ENCODE measurements at places on chromosomes 13 and 19.

- no peak for DNase-seq
These were observed 324.8 kb upstream of the PCDH9 start for GRCh38 chr13:67554746-67555452.

DNA sequence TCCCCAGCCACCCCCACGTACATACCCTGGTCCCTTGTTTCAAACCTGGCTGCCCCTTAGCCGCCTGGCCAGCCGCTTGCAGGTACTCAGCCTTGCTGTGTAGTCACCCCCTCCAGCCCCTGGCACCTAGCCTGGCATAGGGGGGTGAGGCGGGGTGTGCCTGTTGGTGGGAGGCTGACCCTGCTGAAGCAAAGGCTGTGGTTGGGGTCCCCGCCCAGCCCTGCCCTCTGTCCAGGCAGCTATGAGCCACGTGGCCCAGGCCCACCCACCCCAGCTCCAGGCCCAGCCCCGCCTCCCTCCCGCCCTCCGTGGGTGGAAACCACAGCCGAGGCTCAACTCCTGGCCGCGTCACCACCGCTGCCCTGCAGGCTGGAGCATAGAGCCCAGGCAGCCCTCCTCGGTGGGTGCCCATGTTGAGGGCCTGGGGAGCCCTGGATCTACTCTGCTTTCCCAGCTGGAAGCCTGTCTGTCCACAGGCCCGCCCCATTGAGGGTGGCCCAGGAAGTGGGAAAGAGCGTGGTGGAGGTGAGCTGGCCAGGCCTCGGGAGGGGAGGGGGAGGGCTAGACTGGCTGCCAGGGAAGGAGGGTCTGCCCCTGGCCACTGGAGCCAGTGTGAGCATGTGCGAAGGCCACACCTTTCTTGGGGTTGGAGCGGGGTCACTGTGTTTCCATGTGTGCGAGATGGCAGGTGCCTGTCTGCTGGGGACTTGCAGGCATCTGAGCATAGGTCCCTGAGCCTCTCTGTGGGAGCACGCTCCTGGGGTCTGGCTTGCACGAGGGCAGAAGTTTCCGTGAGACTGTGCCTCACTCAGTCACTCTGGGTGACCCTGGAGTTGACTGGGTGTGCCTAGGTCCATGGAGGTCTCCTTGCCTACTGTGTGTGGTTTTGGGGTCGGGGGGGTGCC is 31.0 kb downstream of the PAK4 start:
- no peak for DNase-seq

DNA sequence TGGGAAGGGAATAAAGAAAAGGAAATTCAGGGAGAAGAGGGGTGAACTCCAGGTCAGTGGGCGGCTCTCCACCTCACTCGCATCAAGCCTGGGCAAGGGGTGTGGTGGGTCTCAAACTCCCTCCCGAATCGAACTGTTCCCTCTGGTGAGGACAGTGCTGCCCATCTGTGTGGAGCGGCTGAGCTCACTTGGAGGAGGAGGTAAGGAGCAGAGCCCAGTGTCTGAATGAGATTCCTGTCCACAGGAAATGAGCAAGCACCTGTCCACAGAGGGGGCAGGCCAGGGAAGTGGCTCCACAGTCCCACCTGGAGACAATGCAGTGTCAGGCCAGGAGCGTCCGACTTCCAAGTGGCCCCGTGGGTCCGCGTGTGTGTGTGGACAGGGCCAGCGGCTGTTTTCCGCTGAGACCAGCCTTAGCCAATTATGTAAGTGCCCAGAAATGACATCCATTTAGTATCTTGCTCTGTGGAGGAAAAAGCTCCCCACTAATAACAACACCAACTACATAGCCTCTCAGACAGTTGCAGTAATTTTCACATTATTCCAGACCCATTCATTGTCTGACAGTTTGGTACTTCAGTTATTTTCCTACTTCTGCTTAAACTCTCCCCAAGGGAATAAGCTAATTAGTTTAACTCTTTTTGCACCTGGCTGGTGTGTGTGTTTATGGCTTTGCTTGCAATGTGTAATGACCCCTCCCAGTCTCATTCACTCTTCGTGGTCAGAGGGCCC is 114.6 kb downstream of the SOX1 start:
- no peak for DNase-seq

DNA sequence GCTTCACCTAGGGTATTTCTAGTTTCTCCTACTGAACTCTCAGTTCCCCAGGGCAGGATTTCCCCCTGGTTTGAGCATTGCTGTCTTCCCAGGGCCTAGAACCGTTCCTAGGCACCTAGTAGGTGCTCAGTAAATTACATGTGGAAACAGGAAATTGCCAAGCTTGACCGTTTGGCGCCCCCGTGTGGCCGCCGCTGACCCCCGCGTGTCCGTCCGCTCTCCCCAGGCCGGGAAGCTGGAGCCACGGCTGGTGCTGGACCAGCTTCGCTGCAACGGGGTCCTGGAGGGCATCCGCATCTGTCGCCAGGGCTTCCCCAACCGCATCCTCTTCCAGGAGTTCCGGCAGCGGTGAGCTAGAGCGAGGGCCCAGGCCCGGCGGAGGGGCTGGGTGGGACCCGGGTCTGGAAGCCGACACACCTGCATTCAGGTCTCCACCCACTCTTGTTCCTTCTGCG is 55.5 kb downstream of the MYH14 start:
- no peak for DNase-seq

GRCh38 chr13:98801626-98802418 is 49.4 kb upstream of the SLC15A1 start:
- DNase-seq = no peak

Measured in T-cell (primary cell).